ENCODE measurements at places on chromosomes 12 and 14. TPM values are rescaled to one million over a fixed set of nuclear protein-coding genes. Genes with fewer than 3 reads are reported as not detected.
A peak's percentile ranks its signal among the peaks of the same experiment; 100 is the strongest.

- H3K4me3 ChIP-seq: peak overlapping the region; percentile 83
- no peaks in the 10 kb centered on the region for H3K36me3 ChIP-seq
- no peak for DNase-seq
- peaks cover 9% of the 10 kb centered on the region for H3K4me1 ChIP-seq
Observed at GRCh38 chr14:21526672-21527317, 649 bp upstream of the SALL2 start.

- peaks cover 4% of the 10 kb centered on the region for H3K36me3 ChIP-seq
- no peak overlapping the region for H3K4me3 ChIP-seq
- DNase-seq: no peak
- no peaks in the 10 kb centered on the region for H3K27me3 ChIP-seq
- no peak overlapping the region for H3K27ac ChIP-seq
- H3K4me1 ChIP-seq: peaks cover 44% of the 10 kb centered on the region
Observed at GRCh38 chr14:75155169-75155568, 21.2 kb downstream of the TMED10 start.

- no peaks in the 10 kb centered on the region for H3K27me3 ChIP-seq
- no peak overlapping the region for H3K27ac ChIP-seq
- DNase-seq: peak; percentile 3
- H3K4me3 ChIP-seq: no peak overlapping the region
Observed at GRCh38 chr12:132306885-132307191, 22.6 kb downstream of the GALNT9 start.

- no peak overlapping the region for H3K27ac ChIP-seq
- peaks cover 9% of the 10 kb centered on the region for H3K36me3 ChIP-seq
- H3K27me3 ChIP-seq: no peaks in the 10 kb centered on the region
- H3K4me1 ChIP-seq: peaks cover 26% of the 10 kb centered on the region
Observed at GRCh38 chr14:104398656-104399055, 180.9 kb upstream of the C14orf180 start.

DNA sequence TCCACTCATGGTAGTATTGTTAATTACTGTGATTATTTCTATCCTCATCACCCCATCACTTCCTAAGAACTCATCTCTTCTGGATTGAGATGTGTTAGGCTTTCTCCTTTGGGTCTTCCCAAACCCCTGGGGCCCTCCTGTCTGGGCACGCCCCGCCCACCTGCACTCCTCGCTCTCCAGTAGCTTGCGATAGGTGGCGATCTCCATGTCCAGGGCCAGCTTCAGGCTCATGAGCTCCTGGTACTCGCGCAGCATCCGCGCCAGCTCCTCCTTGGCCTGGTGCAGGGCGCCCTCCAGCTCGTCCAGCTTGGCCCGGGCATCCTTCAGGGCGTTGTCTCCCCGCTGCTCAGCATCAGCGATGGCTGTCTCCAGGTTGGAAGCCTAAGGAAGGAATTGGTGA, 6.8 kb downstream of the KRT71 start:
- no peaks in the 10 kb centered on the region for H3K36me3 ChIP-seq
- no peak overlapping the region for H3K4me3 ChIP-seq
- peaks cover 18% of the 10 kb centered on the region for H3K4me1 ChIP-seq
- H3K27me3 ChIP-seq: peaks cover 3% of the 10 kb centered on the region
- no peak overlapping the region for H3K27ac ChIP-seq

DNA sequence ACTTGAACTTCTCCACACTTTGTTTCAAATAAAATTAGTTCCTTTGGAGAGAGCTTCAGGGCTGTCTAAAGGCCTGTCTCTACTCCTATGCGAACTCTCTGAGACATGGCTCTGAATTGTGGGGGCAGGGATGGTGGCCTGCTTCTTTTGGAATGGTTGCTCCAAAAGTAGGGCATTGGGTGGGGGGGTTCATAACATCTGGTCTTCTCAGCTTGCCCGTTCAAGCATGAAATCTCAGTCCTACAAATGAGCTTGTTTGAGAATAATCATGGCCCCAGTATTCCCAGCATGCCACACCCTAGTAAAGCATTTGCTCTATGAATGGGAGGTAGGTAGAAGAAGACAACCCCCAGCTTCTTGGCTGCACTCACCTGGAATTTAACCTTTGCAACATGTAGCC, 6.7 kb downstream of the GPR135 start:
- no peaks in the 10 kb centered on the region for H3K27me3 ChIP-seq
- H3K4me3 ChIP-seq: no peak overlapping the region
- H3K27ac ChIP-seq: no peak overlapping the region
- H3K4me1 ChIP-seq: no peaks in the 10 kb centered on the region
- DNase-seq: no peak

- no peak overlapping the region for H3K27ac ChIP-seq
- no peaks in the 10 kb centered on the region for H3K27me3 ChIP-seq
- no peaks in the 10 kb centered on the region for H3K4me1 ChIP-seq
- DNase-seq: no peak
Observed at GRCh38 chr12:42691991-42692557, 102.5 kb upstream of the PRICKLE1 start.

DNA sequence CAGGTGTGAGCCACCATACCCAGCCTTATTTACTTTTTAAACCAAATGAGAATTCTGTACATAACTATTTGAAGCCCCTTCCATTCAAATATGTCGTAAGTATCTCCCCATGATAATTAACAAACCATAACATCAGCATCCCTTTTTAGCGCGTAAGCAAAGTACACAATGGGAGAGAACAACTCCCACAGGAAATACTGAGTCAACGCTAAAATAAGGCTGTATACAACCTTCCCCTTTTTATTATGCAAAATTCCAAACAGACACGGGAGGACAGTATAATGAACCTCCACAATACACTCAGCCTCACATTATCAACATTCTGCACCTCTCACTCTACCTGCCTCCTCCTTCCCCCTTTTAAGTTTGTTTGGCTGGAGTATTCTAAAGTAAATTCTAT, 73.5 kb downstream of the CCDC88C start:
- H3K27me3 ChIP-seq: no peaks in the 10 kb centered on the region
- peaks cover 46% of the 10 kb centered on the region for H3K4me1 ChIP-seq
- H3K36me3 ChIP-seq: no peaks in the 10 kb centered on the region
- no peak overlapping the region for H3K4me3 ChIP-seq

The PGF gene
- not detected for total RNA-seq
